ENCODE measurements at places on chromosomes 12 and 14.

DNA sequence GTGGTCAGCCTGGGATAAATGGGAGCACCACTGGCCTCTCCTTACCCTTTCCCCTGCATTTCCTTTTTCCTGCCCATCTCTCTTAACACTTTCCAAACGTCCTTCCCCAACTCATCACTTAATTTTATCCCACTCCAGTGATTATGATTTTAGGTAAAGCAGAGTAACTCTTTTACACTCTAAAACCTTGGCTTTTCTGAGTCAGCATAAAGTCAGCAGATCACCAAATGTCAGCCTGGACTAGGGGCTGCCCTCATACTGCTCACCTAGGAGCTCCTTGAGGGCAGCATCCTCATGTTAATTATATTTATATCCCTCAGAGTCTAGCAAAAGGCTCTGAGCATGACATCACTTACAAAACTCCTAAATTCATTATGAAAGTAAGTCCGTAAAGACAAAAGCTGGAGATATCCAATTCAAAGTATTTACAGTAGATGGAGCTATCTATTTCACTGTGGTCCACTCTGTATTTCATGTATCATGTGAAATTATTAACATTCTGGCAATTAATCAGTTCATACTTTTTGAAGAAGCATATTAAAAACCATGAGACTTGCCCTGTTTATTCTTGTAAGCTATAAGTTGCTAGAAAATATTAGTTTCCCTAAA is 17.0 kb upstream of the DICER1 start:
- no peak for DNase-seq

- no peak for DNase-seq
Observed at GRCh38 chr14:89603938-89604480, 187.0 kb upstream of the FOXN3 start.

GRCh38 chr12:121184984-121185889 is 24.7 kb upstream of the P2RX4 start:
- peak; percentile 63 for DNase-seq

DNA sequence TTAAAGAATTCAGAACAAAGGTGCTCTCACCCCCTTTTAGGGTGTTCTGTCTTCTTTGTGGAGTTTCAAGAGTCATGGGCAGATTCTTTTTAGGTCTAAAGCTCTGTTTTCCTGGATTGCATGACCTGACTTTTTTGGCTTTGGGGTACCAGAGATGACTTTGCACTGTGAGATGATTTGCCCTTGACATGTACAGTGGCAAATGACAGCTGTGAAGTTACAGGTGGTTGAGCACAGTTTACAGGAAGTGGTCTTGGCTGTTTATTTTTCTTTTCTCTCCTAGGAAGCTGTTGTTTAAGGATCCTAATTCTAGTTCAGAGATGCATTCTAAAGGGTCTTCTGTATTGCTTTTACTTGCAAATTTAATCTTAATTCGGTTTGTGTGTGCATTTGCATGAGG is 83.8 kb upstream of the METAP2 start:
- DNase-seq, result no peak

GRCh38 chr14:81340201-81340600 is 59.9 kb downstream of the STON2 start:
- DNase-seq, result no peak

DNA sequence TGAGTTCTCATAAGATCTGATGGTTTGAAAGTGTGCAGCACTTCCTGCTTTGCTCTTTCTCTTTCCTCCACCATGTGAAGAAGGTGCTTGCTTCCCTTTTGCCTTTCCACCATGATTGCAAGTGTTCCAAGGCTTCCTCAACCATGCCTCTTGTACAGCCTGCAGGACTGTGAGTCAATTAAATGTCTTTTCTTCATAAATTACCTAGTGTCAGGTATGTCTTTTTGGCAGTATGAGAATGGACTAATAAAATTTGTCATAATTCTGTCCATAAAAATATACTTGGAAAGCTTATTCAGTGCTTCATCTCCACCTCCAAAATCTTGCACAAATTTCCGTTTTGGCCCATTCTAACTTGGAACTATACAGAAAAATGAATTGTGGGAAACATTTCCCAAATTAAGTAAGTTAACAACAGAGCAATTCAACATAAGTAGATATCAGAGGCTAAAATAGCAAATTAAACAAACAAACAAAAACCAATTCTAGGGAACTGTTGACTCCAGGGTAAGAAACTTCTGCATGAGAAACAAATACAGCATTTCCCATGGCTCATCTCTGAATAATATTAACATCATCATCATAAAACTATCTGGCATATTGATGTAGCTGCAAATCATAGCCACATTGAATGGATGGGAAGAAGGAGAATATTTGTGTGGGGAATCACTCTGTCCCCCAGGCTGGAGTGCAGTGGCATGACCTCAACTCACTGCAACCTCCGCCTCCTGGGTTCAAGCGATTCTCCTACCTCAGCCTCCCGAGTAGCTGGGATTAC is 459.5 kb upstream of the FAR2 start:
- DNase-seq, result no peak

DNA sequence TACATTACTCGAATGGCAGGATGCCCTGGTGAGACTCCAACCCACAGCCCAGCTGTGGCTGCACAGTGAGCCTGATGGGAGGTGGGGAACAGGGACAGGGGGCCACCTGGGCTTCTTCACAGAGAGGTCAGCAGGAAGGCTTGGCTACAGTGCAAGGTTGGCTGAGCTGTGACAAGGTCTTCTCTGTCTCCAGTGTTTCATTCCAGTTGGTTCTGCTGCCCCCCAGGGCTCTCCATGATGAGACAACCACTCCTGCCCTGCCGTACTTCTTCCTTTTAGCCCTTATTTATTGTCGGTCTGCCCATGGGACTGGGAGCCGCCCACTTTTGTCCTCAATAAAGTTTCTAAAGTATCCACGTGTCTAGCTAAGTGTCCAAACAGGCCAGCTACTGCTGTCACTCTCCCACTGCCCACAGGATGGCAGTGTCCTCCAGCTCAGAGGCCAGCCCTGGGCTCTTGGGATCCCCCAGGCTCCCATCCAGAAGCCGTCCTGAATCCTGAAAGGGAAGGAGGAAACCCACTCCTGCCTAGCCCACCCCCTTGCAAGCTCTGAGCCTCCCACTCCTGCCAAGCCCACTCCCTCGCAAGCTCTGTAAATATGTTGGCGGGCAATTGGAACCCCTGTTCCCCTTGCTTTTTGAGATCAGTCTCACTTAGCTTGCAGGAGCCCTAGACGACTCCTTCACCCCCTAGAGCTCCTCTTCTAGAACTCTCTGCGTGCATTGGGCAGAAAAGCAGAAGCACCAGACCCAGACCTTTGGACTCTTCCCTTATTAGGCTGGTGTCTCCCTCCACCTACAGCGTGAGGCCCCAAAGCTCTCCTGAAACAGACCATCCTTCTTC is 5.4 kb downstream of the C1QL4 start:
- DNase-seq, result peak; percentile 70

DNA sequence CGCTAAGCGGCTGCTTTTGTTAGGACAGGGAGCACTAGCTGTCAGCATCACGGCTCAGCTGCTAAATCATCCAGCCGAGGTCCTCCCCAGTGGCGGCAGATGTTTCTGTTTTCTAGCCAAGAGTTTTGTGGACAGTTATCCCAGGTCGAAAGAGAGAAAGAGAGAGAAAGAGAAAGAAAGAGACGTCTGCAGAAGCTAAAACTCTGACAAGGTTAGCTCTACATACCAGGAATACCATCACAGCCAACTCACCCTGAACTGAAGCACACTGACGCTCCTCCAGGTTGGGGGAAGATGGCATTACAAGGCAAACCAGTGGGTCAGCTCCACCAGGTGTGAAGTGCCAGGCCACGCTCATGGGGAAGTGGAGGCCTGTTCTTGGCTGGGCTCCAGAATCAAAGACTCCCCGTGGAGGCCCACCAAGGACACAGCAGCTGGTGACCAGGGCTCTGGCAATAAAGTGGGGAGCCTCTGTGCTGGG is 64.9 kb upstream of the DICER1 start:
- DNase-seq, result no peak

- no peak for DNase-seq
Observed at GRCh38 chr14:36738269-36738668, 76.6 kb downstream of the PAX9 start.

DNA sequence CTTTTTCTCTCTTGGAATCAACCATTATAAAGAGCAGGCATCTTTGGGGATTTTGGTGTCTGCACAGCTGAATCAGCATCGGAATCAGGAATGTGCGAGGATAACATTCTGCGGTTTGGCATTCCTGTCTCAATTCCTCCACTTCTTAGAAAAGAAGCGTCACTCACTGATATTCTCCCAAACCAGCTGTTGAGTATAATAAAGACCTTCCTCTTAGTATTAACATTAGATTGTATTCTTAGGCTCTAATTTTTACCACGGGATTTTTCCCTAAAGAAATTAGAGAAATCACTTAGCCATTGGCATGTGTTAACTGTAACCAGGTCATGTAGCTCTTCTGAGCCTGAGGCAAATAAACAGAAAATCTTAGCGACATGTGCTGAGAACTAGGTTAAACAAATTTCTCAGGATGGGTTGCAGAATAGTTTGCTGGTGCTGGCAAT is 128.7 kb downstream of the TMX1 start:
- DNase-seq, result no peak

GRCh38 chr12:12685305-12685704 is 10.7 kb downstream of the GPR19 start:
- DNase-seq, result peak; percentile 38

- DNase-seq, result no peak
Observed at GRCh38 chr12:121718653-121719239, 6.2 kb downstream of the TMEM120B start.
